ENCODE measurements at places on chromosomes 5 and 9.

DNA sequence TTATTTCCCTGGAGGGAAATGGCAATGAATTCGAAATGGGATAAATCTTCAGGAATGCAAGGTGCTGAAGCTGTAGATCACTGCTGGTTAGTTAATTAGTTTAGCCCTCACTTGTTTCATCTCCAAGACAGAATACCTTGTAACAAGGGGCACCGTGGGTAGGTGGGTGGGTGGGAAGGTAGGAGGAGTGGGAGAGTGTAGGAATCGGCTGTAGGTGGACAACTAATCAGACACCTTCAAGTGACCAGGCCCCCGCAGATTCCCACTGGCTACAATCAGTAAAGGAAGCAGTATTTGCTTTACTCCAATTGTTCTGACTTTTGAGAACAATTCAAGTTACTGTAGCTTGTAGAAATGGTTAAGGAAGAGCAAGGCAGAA lies 293.7 kb downstream of the TLE1 start:
- no peak for DNase-seq

DNA sequence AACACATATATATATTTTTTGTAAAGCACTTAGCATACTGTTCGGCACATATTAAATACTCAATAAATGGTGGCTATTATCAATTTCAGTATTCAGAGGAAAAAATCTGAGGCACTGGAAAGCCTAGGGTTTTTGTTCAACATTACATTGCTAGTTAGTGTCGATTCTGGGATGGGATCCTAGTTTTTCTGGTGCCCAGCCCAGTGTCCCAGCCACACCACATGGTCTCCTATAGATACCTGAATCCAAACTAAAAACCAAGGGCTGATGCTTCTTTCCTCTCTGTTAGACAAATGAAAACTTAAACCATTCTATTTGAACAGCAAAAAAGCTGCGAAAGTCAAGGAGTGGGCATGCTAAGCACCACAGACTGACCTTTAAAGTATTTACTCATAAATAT lies 810.7 kb upstream of the DMAC1 start:
- no peak for DNase-seq

GRCh38 chr5:50564558-50564957 lies 101.9 kb upstream of the PARP8 start:
- DNase-seq, result no peak

- DNase-seq, result no peak
These were observed 79.4 kb upstream of the NREP start for GRCh38 chr5:111836426-111836825.

- no peak for DNase-seq
These were observed 87.7 kb downstream of the MACIR start for GRCh38 chr5:103346162-103346748.

DNA sequence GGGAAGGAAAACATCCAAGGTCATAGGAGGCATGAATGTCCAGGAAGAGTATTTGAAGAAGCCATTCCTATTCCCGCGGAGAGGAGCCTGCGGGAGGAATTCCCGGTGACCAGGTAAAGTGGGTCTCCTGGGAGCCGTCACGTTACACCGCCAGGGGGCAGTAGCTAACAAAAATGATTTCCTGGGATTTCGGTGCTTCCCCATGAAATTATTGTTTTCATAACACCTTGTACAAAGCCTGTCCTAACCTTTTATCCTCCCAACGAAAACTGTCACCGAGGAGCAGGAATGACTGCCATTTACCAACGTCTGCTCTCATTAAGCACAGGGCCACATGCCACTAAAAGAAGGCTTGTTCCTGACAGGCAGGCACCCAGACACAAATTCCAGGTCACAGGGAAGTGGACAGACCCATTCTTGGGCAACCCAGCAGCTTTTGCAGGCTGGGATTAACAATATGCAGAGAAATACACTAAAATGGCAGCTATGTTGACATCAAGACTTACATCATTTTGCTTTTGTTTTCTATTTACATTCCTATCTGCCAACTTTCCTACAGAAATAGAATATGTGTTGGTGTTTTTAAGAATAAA lies 41.2 kb upstream of the CTSL start:
- DNase-seq, result peak; percentile 54

DNA sequence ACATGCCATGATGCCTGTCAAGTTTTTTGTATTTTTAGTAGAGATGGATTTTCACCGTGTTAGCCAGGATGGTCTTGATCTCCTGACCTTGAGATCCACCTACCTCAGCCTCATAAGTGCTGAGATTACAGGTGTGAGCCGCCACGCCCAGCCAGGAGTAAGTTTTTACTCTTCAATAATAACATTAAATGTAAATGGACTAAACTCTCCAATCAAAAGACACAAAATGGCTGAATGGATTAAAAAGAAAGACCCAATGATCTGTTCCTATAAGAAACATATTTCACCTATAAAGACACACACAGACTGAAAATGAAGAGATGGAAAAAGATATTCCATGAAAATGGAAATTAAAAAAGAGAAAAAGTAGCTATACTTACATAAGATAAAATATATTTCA lies 37.2 kb upstream of the ISOC1 start:
- DNase-seq, result no peak

GRCh38 chr9:30967476-30967875 lies 1417.0 kb upstream of the ACO1 start:
- no peak for DNase-seq

DNA sequence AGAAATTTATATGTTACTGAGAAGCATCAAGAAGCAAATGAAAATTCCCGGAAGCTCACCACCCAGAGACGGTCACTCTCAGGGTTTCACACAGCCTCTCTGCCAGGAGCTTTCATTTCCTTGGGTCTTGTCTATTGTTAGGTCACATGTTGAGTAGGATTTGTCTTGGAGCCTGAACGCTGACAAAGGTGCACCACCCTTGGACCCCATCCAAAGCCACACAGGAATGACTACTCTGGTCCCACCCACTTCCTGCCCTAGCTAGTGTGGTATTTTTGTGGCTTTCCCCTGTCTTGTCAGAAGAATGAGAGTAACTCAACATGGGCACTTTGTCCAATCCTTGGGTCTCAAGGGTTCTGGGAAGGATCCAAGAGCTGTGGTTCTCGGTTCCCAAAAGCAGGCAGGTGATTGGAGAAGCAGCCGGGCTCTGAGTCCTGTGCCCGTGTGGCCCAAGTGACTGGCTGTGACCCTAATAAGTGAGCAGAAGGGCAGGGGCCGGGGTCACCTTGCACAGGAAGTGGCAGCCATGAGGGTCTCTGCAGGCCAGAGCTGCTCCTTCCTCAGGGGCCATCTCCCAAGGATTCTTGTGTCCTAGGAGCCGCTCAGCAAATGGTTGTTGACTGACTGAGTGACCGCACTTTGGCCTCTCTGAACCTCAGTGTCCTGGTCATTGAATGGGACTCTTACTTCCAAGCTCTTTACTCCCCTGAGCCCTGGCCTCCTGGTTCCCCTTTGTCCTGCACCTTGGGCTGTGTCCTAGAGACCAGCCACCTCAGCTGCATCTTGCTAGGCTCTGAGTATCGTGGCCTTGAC lies 6.9 kb downstream of the FGD3 start:
- DNase-seq, result no peak

- no peak for DNase-seq
These were observed 27.1 kb downstream of the ZCCHC10 start for GRCh38 chr5:132999246-132999645.

DNA sequence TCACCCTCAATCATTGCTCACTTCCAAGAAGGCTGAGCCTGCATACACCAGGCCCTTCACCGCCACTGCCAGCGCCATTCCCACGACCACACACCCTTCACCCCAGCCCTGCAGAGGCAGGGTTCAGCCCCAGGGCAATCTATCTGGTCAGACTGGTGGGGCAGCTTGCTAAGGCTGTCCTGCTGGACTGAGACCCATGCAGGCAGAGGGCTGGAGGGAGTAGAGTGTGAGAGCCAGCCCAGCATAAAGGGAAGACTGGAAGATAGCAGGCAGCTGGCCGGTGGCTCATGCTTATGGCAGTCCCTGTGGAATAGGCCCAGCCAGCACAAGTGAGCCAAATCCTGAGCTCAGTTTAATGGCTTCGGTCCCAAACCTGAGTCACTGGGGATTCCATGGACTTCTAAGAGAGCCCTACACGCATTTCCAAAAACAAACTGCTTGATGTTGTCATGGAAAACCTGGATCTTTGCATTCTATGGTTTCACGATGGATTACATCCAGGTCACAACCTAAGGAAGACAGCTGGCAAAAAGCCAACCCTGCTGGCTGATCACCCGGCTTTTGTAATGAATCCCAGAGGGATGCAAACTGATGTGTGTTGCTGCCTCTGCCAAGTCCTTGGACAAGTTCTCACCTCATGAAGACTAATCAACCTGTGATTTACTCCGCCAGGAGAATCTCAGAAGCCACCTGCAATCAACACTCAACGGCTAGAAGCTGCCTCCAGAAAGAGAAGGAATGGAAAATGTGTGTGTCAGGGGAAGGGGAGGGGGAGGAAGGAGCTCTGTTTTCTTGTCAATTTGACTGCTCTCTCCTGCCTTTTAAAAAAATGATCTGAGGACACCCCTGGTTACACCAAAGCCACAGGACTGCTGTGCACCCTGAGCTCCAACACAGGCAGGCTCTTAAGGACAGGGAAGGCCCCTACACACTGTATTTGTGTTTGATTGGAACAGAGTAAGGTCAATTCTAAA lies 143.6 kb downstream of the LHFPL2 start:
- peak; percentile 65 for DNase-seq

- DNase-seq, result no peak
These were observed 216.8 kb upstream of the PANK3 start for GRCh38 chr5:168796000-168796399.

DNA sequence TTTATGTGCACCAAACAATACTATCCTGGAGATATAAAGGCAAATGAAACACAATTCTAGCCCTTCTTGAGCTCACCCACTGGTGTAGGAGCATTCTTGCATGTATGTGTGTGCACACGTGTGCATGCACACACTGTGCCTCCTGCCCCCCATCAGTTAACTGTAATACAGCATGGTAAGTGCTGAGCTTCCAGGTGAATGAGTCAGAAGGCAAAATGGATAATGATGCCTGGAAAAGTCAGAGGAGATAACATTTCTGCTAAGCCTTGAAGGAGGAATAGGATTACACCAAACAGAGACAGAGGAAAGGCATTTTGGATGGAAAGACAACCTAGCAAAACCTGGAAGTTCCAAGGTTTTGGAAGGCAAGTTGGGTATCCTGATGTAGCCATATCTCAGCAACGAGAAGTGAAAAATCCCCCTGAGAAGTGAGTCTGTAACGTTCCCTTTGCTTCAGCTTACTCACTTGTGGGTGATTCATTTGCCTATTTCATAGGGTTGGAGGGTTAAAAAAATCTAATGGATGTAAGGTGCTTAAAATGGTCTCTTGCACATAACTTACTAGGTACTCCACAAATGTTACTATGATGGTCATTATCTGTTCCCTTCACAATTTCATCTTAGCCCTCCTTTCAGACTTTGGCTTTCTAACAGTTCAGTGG lies 101.4 kb upstream of the STC2 start:
- no peak for DNase-seq

DNA sequence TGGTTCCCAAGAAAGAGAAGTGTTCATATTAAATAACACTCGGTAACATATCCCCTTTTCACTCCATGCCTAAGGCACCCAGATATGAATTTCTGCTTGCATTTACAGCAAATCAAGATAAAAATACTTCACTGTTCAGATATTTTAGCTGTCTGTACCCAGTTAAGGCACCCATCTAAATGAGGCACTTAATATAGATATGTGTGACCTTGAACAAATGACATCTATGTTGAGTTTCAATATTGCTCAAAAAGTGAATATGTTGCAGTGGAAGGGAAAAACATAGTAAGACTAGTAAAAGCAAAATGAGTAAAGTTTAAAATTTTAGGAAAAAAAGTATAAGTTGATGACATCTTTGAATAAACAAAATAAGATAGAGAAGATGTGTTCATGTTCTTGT lies 32.4 kb upstream of the SPDL1 start:
- no peak for DNase-seq

DNA sequence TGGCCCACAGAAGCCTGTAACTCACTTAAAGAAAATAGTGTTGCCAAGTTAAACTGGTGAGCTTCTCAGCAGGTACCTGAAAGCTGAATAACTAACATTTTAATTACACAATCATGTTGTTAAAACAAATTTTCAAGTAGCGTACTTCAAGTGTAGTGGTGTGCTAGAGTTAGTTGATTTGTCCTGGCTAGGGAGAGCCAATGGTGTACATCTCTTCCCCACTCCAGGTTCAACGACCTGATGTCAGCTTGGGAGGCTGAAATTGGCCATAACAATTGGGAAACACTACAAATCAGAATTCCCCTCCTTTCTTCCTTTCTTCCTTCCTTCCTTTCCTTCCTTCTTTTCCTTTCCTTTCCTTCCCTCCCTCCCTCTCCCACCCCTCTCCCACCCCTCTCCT lies 295.3 kb upstream of the SLC24A2 start:
- no peak for DNase-seq

GRCh38 chr9:108270561-108270960 lies 585.2 kb downstream of the ACTL7B start:
- no peak for DNase-seq

DNA sequence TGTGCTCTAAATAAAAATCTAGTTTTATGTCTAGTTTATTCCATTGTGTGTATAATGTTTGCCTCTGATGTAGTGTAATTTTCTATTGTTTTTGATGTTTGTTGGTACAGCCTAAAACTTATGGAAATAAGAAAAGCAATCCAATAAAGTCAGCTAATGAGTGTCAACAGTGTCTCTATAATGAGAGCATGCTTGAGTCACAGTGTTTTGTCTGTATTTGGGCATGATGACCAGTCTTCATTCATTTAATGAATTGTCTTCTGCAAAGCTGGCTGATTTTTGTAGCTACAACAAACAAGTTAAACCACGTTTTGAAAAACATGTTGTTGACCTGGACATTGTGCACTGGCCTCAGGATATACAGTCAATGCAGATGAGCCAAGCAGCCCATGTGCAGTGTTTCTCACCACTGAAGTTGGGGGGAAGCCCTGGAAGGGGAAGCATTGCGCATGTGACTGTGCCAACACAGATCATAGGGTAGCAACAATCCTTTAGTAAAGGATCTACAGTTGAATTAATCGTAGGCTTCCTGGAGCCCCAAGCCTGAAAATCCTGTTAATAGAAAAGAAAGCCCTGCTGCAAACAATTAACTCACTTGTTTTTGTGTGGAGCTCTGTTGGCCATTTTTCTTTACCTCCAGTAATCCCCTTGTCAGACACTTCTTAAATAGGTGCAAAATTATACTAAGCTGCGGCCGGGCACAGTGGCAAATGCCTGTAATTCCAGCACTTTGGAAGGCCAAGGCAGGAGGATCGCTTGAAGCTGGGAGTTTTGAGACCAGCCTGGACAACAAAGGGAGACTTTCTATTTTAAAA lies 88.0 kb downstream of the INIP start:
- DNase-seq, result no peak

GRCh38 chr5:2874099-2874498 lies 122.6 kb upstream of the IRX2 start:
- DNase-seq, result no peak

DNA sequence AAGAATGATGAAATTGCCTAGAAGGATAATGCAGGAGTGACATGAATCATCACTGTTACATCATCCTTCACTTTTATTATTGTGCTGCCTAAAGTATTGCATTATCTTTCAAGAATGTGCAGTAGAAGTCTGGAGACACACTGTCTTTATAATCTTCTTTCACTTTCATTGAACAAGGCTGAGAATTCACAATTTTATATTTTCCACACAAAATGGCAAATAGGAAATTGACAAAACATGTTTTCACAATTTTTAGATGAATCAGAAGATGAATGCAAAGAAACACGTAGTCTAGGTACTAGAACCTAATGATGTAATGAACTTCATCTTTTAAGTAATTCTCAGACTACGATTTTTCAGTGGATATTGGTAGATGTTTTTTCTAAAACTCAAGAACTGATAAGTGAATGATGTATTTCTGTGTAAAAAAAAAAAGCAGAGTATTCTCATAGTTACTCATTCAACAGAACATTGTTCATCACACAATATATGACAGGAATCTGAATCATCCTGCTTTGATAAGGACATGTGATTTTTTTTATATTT lies 131.5 kb upstream of the GRHPR start:
- no peak for DNase-seq
